ENCODE measurements at places on chromosomes 11 and 22.

- no peak for DNase-seq
Measured at GRCh38 chr11:111441443-111441842, 62.4 kb upstream of the POU2AF1 start.

DNA sequence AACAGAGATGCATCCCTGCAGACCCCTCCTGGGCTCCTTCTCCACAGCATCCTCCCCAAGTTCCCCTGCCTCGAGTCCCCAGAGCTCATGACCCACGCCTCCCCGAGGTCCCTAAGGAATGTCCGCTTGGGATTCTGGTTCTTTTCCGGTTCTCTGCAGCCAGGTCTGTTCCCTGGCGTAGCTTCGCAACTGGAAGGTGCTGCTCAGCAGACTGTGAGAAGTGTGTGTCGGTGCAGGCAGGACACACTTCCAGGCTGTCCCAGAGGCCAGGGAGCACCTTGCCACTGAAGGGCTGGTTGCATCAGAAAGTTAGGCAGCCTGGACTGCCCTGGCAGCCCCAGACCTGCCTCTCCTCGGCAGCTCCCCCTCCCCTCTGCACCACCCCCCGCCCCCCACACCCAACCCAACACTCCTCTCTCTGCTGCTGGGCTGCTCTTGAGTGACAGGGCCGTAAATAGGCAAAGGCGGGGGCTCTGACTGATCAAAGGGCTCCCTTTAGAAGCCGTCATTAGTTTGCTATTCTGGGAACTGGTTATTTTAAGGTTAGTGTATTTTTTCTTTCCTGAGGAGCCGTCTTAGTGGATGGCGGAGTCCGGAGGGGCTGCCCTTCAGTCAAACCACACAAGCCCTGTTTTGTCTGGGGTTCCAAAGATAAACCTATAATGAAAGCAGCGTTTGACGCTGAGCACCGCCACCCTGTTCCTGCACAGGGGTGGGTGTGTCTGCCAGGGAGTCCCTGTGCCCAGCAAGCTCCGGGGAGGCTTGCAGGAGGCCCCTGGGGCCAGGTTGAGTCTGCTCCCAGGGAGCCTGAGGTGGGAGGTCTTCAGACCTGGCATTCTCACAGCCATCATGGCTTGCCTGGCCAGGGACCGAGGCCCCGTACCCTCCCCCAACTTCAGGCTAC is 88.6 kb upstream of the KCNQ1OT1 start:
- peak; percentile 57 for DNase-seq

DNA sequence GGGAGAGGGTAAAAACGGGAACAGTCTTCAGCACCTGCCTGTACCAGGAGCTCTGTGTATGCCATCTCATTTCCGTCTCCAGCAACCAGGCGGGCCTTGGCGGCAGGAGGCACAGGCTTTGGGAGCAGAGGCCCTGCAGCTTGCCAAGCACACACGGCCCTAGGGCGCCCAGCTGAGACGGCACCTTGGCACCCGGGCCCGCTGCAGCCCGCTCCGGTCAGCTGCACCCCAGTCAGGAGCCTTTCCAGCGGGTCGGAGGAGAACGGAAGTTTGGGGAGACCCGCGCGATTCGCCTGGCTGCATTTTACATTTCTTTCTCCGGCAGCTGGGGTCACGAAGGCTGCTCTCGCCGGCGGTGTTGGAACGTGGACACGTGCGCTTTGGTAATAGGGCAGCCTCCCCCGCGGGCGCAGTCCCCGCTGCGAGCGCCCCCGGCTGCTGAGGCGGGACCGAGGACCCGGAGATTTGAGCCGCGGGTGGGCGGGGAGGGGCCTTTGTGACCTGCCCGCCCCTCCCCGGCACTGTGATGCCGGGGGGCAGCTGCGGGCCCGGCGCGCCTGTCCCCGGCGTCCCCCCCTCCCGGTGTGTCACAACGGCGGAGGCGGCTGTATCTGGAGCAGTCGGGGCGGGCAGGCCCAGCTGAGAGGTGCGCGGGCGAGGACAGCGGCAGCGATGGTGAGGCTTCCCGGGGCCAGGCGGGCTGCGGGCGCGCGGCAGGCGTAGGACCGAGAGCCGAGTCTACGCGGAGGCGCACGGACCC is at the start of gene TUBA8:
Gene TUBA8, plus strand, starts transcription at position 616 of the 760 bp plus-strand sequence. Its CDS starts 57 bp downstream, at position 673.
- DNase-seq: peak; percentile 64

GRCh38 chr11:102850973-102851745 is 7.8 kb upstream of the MMP3 start:
- DNase-seq: no peak

DNA sequence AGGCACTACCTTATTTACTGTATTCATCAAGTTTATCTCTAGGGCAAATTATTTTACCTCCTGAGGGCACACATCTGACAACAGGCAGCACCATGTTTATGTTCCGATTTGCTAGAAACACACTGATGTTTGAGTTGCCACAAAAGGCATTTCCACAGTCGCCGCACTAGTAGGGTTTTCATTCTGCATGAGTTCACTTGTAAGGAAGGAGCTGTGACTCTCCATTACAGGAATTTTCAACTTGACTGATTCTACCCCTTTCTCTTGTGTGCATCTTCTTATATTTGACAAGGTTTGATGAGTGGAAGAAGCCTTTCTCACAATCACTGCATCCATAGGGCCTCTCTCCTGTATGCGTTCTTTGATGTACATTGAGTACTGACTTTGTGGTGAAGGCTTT is 455.9 kb upstream of the CNTN5 start:
- no peak for DNase-seq

- DNase-seq: peak; percentile 97
Measured at GRCh38 chr11:45804761-45805304, at the start of gene SLC35C1. SLC35C1 (plus strand) TSS chr11:45805149; CDS start chr11:45805802, 653 bp downstream.

DNA sequence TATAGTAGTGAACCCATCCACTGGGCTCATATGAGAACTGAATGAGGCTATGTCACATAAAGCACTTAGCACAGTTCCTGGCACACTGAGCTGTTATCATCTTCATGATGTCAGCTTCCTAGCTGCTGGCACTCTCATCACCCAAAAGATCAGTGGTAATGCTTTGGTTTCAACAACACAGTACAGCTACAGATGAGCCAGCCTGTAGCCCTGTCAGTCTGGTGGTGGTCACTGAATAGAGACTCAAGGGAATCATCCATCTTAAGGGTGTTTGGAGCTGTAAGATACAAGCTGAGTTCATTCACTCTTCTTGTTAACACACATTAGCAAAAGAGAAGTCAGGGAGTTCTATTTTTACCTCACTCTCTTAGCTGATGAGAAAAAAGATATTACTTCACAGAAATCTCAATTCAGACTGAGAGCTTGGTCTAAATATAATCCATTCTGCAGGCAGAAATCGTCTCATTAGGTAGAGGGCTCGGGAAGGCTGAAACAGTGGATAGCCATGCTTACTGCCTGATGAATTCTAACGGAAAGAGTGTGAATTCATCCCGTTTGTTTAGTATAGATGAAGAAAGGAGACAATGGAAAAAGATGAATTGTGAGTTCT is 6.3 kb upstream of the SLC1A2 start:
- no peak for DNase-seq

DNA sequence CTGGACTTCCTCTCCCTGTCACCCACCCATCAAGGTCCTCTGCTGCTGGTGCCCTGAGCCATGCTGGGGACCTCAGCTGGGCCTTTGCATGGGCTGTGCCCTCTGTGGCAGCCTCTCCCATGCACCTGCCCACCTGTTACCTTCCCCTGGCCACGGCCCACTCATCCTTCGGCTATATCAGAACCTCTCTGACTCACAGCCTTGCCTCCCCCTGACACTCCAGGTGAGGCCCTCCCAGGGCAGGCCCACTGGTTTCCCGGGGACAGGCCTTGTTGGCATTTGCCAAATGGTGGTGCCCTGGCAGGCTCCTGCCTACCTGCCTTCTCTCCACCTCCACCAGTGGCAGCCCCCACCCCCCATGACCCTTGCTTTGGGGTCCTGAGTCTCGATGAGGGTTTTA is 73.7 kb upstream of the PRR5 start:
- no peak for DNase-seq

DNA sequence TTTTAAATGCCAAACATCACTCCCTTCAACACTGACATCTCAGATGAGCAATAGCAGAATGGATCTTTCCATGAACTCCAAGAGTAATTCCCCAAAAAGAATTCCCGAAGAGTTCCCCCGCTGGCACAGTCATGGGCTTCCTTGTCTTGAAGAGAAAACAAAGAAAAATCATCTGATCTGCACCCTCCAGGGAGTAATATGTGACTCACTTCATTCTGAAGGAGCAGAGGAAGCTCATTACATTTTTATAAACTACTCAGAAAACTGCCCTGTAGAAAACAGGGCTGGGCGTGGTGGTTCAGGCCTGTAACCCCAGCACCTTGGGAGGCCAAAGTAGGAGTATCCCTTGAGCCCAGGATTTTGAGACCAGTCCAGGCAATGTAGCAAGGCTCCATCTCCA is 35.7 kb downstream of the CELSR1 start:
- no peak for DNase-seq

- no peak for DNase-seq
Measured at GRCh38 chr22:47120399-47120798, 357.9 kb downstream of the TBC1D22A start.

GRCh38 chr11:61999141-61999975 is 31.9 kb upstream of the FTH1 start:
- no peak for DNase-seq

- peak; percentile 95 for DNase-seq
Measured at GRCh38 chr11:125263268-125263790, 98.8 kb downstream of the PKNOX2 start.

DNA sequence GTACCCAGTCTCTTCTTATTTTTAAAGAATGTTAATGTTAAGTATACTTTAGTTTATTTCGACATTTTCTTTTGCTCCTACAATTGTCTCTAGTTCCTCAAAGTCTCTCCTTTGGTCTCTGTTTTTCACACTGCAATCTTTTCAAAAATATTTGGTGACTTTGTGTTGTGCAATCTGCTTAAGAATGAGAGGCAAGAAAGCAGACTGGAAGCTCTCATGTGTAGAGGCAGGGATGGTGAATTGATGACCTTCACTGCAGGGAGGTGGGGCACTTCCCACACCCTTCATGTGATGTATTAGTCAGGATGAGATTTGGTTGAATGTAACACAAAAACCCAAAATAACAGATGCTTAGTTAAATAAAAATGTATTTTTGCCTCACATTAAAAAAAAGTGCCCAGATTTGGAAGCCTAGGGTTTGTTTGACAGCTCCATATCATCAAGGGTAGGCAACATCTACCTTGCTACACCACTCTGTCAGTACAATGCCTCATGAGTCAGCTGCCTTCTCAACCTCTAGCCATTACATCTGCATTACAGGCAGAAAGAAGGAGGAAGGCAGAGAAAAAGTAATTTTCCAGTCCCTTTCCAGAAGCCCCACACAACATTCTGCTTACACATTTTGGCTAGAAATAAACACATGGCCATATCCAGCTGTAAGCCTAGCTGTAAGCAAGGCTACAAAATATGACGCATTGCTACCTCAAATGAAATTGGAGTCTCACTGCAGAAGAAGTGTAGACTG is 3.8 kb upstream of the MMP27 start:
- DNase-seq: no peak

GRCh38 chr11:58647141-58647699 is 24.8 kb downstream of the CNTF start:
- DNase-seq: no peak

DNA sequence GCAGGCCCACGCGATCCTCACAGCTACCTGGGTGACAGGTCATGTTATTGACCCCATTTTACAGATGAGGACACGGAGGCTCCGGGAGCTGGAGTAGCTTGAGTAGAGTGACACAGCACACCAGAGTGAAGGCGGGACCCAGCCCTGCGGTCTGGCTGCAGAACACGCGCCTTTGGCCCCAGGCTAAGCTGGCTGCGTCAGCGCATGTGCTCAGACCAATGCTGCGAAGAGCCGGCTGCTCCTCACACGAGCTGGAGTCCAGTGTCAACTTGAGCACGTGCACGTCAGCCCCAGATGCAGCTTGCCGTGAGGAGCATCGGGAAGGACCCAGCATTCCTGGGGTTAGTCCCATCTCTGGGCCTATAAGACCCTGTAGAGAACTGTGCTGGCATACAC is 49.9 kb downstream of the SCUBE1 start:
- DNase-seq: peak; percentile 62

DNA sequence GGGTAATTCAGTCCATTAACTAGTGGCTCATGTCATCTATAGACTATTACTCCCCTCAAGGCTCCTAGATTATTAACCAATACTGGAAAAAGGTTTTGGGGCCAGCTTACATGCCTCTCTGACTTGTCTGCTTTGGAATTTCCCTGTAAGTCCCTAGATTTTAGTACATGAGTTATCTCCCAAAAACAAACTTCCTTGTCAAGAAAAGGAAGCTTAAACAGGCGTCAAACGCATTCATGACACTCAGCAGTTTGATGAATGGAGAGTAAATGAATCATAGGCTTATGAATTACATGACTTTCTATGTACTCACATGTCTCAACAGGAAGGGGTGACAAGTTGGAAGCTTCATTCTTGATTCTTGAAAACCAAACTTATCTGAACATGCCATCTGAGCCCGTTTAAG is 70.8 kb downstream of the BLID start:
- DNase-seq: no peak

GRCh38 chr11:68996376-68997123 is 15.8 kb upstream of the MRGPRD start:
- no peak for DNase-seq

DNA sequence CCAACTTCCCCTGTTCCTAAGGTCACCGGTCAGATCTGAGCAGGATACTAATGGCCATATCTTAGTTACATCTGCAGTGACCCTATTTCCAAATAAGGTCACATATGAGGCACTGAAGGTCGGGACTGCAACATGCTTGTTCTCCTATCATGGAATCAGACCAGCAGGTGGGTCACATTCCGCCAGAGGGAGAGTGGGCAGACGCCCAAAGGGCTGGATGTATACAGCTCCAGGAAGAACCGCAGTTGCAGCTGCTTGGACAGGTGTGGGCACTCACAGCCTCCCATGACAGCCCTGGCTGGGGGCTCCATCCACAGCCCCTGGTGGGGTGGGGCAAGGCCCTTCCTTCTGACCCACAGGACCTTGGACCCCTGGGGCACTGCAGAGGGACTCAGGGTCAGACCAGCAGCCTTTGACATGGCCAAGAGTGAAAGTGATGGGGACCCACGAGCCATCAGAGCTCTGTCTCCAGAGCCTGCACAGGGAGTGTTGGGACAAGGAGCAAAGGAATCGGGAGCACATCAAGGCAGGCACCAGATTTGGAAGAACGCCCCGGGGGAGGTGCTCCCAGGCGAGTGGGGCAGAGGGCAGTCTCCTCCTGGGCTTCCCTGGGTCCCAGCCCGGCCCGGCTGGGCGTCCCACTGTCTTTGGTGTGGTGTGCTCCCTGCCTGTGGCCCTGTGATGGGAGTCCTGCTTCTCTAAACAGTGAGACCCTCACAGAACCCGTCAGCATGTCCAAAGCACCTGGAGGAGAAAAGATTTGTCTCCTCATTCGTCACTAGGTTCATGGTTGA is 13.3 kb upstream of the CD81 start:
- peak; percentile 41 for DNase-seq

GRCh38 chr22:17436981-17437412 is 67.7 kb downstream of the CECR2 start:
- DNase-seq: peak; percentile 32

DNA sequence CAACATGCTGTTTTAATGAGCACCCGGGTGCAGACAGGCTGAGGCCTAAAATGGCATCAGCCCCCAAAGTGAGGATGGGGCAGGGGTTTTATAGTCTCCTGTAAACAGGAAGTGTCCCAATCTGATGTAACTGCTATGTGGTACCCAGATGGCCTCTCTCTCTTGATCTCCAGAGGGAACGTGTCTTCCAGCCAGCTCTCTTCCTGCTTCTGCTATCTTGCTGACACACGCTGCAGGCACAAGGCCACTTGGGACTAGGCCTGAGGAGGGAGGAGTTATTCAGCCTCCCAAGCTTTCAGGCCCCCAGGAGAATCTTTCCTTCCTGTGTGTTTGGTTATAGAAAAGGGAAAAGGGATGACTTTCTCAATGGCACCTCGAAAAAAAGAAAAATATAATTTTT is 11.4 kb upstream of the VSTM5 start:
- DNase-seq: no peak

Data from femur (tissue), 1 donor.